ENCODE measurements at places on chromosomes 16 and 17. TPM values are rescaled to one million over a fixed set of nuclear protein-coding genes. Genes with fewer than 3 reads are reported as not detected.

C17orf50 gene
- polyA plus RNA-seq: not detected

CLDN6 gene
- not detected for polyA plus RNA-seq

TP53TG3C gene
- polyA plus RNA-seq: not detected

DNA sequence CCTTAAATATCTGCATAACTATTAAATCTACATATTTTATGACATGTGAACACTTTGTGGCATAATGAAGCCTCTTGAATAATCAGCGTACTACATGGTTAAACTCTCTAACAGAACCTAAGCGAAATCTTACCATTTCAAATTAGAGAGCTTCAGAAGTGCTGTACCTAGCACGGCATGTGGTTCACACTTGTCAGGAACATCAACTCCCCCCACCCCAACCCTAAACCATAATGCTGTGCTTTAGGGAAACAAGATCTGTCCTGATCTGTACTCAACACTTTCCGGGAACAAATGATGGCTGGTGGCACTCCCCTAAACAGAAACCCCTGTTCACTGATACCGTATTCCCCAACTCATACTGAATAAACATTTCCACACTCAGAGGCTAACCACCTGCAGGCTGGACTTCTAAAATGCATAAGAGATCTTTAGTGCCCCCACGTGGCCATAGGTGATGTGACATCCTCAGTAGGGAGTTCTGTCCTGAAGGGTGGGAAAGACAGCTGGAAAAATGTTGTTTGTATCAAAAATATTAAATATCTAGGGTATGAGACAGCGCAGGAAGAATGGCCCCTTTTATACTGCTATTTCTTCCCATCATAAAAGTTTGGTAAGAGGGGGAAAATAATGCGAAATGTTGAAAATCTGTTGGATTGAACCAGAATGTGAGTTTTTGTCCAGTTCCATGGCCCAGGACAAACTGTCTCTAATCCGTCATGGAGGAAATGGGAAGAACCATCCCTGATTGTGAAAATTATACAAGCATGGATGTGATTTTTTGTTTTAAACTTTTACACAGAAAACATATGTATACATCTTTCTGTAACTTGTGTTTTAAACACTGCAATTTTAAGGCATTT is 88.6 kb downstream of the USP31 start:
- DNase-seq: no peak

GRCh38 chr17:10053782-10054540 is 144.4 kb downstream of the GAS7 start:
- no peak for DNase-seq

DNA sequence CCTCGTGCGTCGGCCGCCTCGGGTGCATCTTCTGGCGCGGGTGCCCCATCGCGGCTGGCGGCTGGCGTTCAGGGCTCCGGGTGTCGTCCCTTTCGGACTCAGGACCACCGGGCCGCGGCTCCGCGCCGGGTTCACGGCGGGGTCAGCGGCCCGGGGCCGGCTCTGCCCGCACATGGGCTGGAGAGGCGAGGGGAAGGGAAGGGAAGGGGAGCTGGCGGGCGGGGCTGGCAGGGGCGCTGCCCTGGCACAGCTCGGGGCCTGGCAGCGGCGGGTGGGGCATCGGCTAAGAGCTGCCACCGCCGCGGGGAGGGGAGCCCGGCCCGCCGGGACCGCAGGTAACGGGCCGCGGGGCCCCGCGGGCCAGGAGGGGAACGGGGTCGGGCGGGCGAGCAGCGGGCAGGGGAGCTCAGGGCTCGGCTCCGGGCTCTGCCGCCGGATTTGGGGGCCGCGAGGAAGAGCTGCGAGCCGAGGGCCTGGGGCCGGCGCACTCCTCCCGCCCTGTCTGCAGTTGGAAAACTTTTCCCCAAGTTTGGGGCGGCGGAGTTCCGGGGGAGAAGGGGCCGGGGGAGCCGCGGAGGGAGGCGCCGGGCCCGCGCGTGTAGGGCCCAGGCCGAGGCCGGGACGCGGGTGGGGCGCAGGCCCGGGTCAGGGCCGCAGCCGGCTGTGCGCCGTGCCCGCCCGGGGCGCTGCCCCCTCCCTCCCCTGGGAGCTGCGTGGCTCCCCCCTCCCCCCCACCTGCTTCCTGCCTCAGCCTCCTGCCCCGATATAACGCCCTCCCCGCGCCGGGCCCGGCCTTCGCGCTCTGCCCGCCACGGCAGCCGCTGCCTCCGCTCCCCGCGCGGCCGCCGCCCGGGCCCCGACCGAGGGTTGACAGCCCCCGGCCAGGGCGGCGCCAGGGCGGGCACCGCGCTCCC is 646 bp downstream of the HIC1 start:
- DNase-seq: no peak
